Stimulated activated effector memory CD8-positive, alpha-beta T cell treated with anti-CD3 and anti-CD28 coated beads, Interleukin-12 subunit alpha, Interleukin-12 subunit beta, amount 100 ng/mL, for 72 hours (primary cell): ENCODE measurements at places on chromosomes 13 and 19.

DNA sequence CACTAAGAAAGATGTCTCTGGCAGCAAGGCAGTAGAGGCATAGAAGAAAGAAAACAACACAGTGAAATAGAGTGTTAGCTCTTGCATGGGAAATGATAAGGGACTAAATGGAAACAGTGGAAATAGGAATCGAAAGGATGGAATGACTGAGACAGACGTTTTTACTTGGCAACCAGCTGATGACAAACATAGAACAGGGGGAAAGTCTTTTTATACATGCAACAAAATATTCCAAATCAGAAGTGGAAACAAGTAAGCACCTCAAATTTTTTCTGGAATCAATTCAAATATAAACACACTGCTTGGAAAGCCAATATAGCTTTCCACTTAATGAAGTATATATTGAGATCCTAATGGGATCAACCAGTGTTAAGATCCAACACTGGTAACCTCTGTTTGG lies 110.2 kb downstream of the MZT1 start:
- DNase-seq, result no peak

DNA sequence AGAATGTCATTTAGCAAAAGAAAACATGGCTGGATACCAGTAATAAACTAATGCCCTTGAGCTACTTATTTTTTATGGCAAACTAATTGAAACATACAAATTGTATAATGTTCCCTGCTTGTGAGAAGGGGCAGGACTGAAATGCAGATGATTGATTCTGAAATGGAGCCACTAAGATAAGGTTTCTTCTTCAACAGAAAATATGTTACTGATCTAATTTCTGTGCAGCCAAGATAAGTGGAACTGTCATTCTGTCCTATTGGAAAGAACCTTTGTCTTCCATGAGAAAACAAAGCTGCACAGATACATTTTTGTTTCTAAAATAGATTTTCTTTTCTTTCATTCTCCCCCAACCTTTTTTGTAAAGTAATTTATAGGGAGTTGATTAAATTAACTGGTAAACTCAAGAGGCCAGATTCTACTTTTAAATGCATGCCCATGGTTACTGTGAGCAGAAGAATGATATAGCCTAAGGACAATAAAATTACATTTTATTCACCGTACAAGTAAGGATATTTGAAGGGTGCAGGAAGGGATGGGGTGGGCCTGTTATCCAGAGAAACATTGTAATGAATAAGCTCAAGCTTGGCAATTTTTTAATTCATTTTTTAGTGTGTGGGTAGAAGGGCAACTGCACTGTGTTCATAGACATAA lies 39.9 kb downstream of the STARD13 start:
- no peak for DNase-seq

DNA sequence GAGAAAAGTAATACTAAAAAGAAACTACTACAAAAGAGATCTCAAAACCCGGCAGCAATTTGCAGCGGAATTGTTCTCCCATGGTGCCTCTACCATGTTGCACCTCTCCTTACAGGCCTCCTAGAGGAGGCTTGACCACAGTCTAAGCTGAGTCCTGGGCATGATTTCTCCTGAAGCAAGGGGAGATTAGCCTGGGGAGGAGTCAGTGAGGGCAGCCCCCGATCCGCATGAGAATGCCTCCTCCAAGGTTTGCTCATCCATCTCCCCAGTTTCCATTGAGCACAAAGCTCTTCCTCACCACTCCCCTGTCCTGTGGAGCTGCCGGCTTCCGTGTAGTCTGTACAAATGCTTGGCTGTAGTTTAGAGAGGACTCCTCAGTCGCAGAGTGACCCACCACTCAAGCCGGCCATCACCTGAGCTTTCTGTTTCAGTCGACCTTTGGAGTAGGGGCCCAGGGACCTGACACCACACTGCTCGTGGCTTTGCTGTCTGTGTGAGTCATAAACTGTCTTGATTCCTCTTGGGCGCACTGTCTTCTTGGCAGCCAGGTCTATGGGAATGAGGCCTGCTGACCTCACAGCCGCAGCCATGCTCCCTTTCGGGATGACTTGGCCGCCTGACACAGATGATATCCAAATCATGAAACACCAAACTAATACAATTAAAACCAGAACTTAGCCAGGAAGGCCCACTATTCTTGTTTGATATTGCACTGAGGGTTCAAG lies 72.3 kb downstream of the C1QTNF9 start:
- DNase-seq, result no peak

- no peak for DNase-seq
These were observed 334.8 kb downstream of the SLC7A1 start for GRCh38 chr13:29260684-29261083.

- DNase-seq, result no peak
These were observed 1560.2 kb downstream of the EFNB2 start for GRCh38 chr13:104975272-104975671.

GRCh38 chr19:38989066-38989605 lies 13.6 kb upstream of the FBXO17 start:
- DNase-seq, result no peak

DNA sequence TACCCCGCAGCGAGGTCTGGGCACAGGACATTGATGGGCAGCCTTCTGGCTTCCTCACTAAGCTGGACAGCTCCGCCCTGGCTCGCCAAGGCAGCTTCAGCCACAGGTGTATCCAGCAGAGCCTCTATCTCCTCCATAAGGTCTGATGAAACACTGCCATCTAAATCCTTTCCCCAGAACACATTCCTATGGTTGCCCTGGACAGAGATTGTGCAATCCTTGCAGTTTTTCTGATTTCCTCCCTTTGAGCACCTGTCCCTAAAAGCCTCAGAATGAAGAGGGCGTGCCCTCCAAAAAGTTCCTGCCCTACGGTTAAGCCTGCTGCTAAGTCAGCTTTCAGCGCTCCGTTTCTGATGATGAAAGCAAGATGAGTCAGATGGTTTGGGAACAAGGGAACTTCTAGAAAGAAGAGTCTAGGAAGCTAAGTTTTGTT lies 21.0 kb downstream of the CLEC4M start:
- no peak for DNase-seq

DNA sequence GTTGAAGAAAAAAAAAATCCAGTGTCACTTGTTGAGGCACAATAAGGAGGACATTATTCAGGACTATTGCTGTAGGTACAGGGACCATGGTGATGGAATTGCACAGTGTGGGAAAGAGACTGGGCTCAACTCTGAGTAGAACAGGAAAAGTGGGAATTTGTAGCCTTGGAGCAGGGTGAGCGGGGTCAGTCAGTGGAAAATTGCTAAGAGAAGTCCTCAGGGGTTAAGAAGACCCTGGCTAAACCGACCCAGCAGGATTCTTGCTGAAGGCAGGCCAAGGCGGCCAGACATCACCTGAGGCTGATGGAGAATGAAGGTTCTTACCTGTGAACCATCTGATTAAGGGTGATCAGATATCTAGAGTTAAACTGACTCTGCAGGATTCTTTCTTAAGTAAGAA lies 12.5 kb downstream of the LAIR2 start:
- no peak for DNase-seq

DNA sequence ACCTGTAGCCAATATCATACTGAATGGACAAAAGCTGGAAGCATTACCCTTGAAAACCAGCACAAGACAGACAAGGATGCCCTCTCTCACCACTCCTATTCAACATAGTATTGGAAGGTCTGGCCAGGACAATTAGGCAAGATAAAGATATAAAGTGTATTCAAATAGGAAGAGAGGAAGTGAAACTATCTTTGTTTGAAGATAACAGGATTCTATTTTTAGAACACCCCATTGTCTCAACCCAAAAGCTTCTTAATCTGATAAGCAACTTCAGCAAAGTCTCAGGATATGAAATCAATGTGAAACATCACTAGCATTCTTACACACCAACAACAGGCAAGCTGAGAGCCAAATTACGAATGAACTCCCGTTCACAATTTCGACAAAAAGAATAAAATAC lies 17.8 kb upstream of the CCNA1 start:
- no peak for DNase-seq

DNA sequence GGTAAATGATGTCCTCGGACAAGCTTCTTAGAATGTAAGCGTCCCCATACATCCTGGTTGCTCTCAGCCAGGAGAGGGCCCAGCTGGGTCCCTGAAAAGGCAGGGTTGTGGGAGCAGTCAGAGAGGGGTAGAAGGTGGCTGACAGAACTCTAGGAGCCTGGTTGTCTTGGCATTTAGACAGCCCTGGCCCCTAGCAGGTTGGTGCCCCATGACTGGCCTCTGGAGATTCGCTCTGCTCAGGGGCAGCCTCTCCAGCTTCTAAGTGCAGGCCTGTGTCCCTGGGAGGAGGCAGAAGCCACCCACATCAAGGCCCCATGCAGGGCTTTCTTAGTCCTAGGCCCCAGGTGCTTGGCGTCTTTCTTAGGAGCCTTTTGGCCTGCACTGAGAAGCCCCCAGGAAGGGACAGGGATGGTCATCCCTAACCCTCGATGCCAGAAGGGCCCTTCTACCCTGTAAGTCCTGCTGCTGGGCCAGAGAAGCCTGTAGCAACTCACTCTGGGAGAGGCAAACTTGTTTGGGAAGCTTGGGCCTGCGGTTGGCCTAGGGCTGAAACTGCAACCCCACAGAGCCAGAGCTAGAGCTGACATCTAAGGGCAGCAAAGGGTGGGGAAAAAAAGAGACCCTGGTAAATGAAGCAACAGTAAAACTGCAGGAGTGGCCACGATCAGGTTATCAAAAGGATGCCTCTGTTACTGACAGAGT lies 2.8 kb upstream of the CDX2 start:
- no peak for DNase-seq

DNA sequence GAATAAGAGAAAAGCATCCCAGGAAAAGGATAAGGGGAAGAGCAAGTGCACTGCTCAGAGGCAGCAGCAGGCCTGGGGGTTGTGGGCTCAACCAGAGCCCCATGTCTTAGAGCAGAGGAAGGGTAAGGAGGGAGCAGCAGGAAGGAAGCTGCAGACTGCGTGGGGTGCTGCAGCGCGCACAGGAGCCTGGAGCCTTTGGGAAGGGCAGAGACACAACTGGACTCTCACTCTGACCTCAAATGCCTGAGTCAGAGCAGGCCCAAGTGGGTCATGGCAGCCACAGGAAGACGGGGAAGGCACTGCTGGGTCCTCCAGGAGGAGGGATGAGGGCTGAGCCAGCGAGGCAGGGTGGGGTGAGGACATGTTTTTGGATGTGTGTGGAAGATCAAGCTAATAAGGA lies 31.6 kb downstream of the SIGLEC7 start:
- DNase-seq, result no peak

GRCh38 chr13:36282821-36283432 lies 14.7 kb downstream of the CCDC169 start:
- no peak for DNase-seq

DNA sequence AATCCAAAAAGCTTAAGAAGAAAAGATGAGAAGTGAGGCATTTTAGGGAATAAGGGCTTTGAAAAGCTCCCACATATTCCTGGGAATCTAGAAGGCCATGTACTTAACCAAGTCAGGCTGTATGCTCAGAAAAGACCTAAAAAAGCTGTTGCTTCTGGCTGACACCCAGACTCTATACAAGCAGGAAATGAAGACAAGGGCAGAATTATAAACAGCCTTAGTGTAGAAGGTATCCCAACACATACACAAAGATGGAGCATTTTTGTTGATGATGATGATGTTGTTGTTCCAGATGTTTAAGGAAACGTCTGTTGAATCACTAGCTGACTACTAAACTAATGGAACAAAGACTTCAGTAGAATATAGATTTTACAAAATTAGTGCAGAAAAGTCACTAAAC lies 26.1 kb upstream of the N4BP2L1 start:
- no peak for DNase-seq

- no peak for DNase-seq
These were observed 1000.6 kb downstream of the OLFM4 start for GRCh38 chr13:54029226-54029625.
